Renal pelvis (tissue), 12 donors: ENCODE measurements at places on chromosomes 5 and 9. TPM values are rescaled to one million over a fixed set of nuclear protein-coding genes. Genes with fewer than 3 reads are reported as not detected.

DNA sequence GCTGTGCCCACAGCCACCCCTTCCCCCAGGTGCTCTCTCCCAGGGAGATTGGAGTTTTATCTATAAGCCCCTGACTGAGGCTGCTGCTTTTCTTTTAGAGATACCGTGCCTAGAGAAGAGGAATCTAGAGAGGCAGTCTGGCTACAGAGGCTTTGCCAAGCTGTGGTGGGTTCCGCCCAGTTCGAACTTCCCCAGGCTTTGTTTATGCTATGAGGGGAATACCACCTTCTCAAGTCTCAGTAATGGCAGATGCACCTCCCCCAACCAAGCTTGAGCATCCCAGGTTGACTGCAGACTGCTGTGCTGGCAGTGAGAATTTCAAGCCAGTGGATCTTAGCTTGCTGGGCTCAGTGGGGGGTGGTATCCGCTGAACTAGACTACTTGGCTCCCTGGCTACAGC lies 157.4 kb downstream of the CAAP1 start:
- DNase-seq: no peak

DNA sequence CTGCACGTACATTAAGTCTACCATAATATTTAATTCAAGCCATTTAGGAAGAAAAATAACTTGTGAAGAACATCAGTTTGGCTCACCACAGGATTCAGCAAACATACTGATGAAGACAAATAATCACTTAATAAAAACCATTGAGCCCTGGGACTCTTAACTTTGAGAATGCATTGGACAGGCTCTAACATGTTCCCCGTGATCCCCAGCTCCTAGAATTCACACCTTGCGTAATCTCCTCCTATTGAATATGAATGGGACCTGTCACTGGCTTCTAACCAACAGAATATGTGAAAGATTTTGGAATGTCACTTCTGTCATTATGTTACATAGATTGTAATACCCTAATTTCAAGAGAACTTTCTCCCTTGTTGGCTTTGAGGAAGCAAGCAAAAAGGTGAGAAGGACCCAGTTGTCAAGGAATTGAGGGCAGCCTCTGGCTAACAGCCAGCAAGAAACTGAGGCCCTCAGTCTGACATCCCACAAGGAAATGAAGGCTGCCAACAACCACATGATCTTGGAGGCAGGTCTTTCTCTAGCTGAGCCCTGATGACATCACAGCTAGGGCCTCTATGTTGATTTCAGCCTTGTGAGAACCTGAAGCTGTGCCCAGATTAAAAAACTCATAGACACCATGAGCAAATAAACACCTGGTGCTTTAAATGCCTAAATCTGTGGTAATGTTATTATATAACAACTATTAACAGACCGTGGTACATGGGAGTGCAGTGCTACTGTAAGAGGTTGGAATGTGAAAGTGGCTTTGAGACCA lies 433.2 kb downstream of the SEMA5A start:
- no peak for DNase-seq

GRCh38 chr9:98401140-98402018 lies 145.9 kb upstream of the TBC1D2 start:
- DNase-seq: no peak

DNA sequence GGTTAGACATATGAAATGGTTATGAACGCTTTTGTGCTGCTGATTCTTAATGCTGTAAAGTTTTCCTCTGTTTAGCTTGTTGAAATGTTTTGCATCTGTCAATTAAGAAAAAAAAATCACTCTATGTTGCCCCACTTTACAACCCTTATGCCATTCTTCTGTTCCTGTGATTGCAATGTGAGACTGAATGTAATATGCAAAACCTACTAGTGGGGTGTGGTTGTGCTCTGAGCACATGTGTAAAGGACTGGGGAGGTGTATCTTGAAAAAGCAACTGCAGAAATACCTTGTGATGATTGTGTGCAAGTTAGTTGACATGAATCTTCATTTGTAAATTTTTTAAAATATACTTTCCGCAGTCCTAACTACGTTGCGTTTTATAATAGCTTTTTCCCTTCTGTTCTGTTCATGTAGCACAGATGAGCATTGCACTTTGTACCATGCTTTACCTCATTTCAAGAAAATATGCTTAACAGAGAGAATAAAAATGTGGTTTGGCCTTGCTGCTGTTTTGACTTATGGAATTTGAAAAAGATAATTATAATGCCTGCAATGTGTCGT lies 357.0 kb upstream of the PIK3R1 start:
- DNase-seq: no peak

DNA sequence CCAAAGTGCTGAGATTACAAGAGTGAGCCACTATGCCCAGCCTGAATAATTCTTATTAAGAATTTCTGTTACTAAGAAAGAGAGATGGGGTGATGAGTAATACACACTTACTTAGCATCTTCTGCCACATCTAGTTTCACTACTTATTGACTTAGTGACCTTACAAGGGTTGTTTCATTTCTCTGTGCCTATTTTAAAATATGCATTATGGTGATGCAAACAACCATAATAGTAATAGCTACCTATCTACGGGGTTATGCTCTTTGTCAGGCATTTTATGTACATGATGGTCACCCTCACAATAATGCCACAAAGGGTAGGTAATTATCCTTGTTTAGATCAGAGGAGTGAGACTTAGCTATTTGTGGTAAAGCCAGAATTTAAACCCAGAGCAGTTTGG lies 499.0 kb upstream of the SGCD start:
- no peak for DNase-seq

- no peak for DNase-seq
Observed at GRCh38 chr9:19577411-19577810, 168.6 kb downstream of the ACER2 start.

- DNase-seq: no peak
Observed at GRCh38 chr9:34884747-34885189, 73.3 kb upstream of the PHF24 start.

DNA sequence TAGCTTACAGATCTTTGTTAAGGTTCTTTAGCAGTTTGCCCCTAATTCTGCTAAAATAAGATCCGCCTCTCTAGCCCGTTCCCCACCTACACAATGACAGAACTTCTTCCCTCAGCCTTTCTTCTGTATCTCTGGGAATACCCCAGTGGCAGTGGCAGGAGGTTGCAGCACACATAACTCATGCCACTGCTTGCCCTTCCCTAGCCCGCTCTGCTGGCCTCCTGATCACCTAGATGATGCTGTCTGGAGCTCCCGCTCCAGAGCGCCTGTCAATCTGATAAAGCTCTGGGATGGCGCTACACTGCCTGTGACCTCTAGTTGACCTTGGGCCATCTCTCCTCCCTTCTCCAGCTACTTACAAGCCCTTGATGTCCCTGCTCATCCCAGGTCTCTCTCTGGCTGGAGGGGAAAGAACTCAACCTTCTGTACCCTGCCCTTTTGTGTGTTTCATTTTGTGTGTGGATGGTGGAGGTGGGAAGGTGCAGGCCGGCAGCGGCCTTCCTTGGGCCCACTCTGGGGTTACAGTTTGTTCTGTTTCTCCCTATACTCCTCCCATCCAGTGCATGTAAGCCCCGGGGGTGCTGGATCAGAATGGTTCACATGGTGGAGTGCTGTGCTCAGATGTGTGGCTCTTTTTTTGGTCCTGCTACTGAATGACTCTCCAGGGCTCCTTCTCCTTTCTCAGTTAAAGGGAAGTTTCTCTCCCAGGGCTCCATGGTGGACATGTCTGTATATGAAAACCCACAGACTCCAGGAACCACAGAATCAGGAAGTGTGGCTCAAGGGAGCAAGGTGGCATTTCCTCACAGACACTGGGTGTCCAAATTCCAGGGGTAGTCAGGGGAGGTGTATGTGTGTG lies 29.1 kb downstream of the MTX3 start:
- DNase-seq: no peak

GRCh38 chr5:101212942-101213514 lies 309.9 kb upstream of the ST8SIA4 start:
- DNase-seq: no peak

EGFLAM gene
- 8.8 TPM for polyA plus RNA-seq

FUT7 gene
- polyA plus RNA-seq: not detected

IL3 gene
- polyA plus RNA-seq: not detected

ZNF883 gene
- polyA plus RNA-seq: 10.4 TPM

ZDHHC11B gene
- polyA plus RNA-seq: 8.7 TPM
